ENCODE measurements at places on chromosomes 12 and 14.

DNA sequence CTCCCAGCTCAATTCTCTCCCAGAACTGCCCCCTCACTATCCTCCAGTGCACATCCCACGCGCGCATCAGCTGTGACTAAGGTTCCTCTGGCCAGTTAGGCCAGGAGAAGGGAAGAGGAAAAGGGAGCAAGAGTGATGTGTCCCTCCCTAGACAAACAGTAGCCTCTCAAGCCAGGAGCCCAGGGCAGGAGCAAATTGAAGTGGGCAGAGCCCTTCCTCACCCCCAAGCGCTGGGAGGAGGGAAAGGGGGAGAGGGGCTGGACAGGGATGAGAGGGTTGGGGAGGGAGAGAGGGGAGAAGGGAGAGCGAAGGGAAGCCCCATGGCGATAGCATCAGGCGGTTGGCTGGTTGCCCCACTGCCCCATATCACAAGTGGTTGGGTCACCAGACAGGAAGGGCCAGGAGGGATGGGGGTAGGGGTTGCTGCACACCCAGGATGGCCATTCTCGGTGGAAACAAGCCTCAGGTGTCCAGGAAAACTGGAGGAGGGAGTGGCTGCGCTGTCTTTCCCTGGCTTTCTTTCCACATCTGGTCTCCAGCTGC is 1.1 kb downstream of the CD63 start:
- no peak for DNase-seq

- DNase-seq = no peak
Observed at GRCh38 chr12:71683633-71684032, 2.2 kb upstream of the TMEM19 start.

DNA sequence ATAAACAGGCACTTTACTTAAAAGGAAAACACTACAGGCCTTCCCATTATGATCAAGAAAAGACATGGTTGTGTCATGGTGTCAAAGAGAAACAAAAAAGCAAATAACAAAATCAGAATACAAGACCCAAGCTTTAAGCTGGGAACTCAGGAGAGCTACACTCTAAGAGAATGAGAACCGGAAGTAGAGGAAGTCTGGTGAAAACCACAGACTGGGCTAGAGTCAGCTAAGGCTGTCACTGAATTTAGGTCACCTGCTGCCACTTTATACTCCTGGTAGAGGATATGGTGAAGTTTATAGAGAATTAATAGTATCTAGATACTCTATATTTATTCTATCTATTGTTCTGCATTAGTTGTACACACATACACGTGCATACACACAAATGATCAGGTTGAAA is 971.7 kb downstream of the FLRT2 start:
- DNase-seq = no peak

GRCh38 chr12:6310771-6311610 is 509 bp downstream of the PLEKHG6 start:
- DNase-seq = no peak

DNA sequence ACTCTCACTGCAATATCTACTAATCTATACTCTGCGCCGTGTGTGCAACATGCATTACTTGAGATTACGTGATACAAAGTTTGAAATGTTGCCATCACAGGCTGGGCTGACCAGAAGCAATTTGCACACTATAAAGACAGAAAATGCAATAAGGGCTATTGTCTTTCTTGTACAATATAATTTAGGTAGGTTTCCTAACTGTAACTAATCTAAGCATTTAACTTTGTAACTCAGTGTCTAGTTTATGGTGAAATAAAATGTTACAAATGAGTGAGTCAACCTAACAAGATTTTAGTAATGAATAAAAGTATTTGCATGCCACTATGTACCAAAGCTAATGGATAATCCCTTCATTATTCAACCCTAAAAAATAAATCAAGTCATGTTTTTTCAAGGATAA is 57.8 kb downstream of the LRP6 start:
- no peak for DNase-seq

GRCh38 chr12:101777485-101777884 is 38.2 kb upstream of the SYCP3 start:
- DNase-seq = no peak

DNA sequence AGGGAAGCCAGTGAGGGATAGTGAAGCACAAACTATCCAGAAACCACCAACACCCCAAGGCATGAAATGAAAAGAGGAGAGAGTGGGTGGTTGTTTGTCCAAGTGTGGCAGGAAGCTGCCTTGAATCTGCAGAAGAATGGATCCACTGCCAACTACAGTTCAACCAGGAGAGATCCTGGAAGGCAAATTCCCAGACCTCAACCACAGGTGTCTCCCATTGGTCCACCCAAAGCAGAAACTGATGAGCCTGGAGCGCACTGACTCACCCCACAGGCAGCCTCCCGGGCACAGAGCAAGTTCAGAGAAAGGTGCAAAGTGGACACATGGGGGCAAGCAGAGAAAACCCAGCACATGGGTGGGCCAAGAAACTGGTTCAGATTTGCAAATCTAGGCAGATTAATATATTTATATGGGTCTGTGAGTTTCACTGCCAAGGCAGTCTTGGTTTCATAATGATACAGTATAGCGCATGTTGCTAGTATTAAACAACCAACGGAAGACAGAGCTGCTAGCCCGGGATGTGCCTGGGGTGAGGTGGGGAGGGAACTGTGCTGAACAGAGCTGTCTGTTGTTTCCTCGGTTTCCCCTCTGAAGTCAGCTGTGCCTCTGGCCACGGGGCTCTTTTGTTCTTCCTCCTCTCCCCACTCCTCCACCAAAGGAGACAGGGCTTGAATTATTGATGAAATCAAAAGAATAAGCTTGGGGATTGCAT is 416.2 kb upstream of the CCDC196 start:
- no peak for DNase-seq

GRCh38 chr14:87999277-87999676 is 5.7 kb upstream of the GPR65 start:
- no peak for DNase-seq

GRCh38 chr12:124044809-124045321 is 71.8 kb downstream of the ZNF664 start:
- DNase-seq = no peak

- DNase-seq = no peak
Observed at GRCh38 chr14:84750763-84751554, 779.0 kb upstream of the FLRT2 start.

GRCh38 chr14:100085462-100085861 is 20.2 kb downstream of the EVL start:
- no peak for DNase-seq

- DNase-seq = no peak
Observed at GRCh38 chr14:38929416-38929815, 173.6 kb downstream of the SEC23A start.

GRCh38 chr14:104702673-104703072 is 13.3 kb downstream of the INF2 start:
- DNase-seq = no peak

DNA sequence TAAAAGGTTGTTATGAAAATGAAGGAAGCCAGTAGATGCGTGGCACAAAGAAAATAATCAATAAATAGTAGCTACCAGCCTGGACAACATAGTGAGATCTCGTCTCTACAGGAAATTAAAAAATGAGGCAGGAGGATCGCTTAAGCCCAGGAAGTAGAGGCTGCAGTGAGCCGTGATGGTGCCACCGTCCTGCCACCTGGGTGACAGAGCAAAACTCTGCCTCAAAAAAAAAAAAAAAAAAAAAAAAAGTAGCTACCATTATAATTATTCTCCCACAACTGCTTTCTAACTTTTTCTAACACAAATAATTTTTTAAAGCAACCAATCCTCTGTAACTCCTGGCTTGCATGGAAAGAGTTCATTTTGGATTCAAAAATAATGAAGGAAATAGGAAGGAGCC is 133.0 kb downstream of the NDUFA12 start:
- DNase-seq = no peak

DNA sequence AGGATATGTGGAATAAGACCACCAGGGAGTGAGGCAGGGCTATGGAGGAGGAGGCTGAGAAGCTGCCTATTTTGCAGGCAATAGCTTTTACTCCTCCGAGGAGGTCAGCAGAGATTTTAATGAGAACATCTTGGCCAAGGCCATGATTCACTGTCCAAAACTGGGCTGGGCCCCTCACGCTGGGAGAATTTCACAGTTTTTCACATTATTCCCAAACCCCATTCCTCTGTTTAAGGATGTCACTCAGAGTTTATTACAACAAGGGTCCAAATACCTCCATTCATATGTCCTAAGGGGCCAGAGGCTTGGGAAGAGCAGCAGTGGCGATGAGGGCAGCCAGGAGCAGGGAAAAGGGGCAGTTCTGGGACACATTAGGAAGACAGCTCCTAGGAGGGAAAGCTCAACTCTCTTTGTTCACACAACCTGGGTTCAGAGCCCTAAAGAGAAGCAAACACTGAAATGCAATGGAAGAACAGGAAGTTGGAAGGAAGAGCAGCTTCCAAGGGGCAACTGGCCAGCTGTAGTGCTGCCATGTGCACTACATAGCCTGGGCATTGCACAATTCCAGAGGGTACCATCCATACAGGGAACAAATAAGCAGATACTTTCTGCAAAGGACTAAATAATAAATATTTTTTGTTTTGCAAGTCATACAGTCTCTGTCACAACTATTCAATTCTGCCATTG is 283.2 kb downstream of the NUAK1 start:
- DNase-seq = no peak

GRCh38 chr14:33375786-33376185 is 437.1 kb downstream of the NPAS3 start:
- DNase-seq = no peak

DNA sequence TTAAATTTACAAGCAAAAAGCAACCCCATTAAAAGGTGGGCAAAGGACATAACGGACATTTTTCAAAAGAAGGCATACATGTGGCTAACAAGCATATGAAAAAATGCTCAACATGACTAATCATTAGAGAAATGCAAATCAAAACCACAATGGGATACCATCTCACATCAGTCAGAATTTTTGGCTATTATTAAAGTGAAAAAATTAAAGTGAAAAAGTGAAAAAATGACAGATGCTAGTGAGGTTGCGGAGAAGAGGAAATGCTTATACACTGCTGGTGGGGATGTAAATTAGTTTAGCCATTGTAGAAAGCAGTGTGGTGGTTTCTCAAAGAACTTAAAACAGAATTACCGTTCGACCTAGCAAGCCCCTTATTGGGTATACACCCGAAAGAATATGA is 7.9 kb downstream of the OTOGL start:
- no peak for DNase-seq

DNA sequence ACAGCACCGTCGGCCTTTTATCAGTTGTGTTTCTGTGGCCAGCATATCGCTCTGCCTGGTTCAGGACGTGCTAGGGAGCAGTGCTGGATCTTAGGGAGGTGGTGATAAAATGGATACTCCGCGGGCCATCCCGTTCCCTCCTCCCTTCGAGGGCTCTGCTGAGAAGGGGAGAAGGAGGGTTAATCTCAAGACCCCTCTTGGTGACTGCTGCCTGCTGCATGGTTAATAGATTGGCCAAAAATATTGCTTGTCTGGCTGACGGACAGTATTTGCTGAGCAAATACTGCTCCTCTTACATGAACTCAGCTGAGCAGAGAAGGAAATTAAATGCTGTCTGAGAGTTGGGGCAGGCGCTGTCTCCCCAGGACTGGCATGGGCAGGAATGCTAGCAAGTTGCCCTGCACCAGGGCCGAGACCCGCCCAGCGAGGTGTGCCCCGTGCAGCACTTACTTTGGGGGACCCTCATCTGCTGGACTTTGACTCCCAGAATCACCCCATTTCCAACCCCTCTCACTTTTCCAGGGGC is 1.2 kb downstream of the FBRSL1 start:
- no peak for DNase-seq

GRCh38 chr14:92590941-92591340 is 77.4 kb downstream of the RIN3 start:
- no peak for DNase-seq

DNA sequence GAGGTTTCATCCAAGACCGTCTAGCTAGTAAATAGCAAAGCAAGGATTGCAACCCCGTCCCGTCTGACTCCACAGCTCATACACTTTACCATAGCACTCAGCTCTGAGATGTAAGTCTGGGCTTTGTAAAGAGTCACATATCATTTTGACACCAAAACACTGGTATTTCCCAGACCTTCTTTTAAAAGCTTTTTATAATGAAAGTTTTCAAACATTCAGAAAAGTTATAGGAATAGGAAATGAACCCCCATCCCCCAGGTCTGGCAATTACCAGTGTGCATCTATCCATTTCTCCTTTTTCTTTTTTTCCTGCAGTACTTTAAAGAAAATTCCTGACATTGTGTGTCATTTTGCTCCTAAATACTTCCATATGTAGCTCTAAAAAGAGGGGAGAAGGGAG is 183.6 kb upstream of the CCND2 start:
- no peak for DNase-seq

DNA sequence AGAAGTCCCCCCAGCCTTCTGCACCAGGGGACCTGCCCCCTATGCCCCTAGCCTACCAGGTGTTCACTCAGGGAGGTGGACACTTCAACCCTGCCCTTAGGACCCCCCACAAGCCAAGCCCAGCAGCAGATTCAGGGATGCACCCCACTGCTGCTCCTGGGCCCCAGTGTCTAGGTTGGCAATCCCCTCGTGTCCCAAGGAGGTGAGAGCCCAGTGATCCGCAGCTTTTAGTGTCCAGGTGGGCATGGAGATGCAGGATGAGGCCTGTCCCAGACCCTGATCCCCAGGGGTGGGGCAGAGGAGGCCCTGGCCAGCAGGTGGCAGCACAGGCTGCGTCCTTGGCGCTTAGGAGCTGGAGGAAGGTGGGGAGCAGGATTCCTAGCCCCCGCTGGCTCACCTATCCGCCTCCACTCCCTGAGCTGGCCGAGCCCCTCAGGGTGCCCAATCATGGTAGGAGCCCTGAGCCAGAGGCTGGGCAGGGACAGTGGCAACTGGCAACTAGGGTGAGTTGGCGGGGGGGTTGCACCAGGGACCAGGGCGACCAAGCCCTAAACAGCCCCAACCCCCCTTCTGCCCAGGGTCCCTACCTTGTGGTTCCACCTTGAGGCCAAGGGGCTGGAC is 4.1 kb downstream of the CKB start:
- DNase-seq = peak; percentile 33

DNA sequence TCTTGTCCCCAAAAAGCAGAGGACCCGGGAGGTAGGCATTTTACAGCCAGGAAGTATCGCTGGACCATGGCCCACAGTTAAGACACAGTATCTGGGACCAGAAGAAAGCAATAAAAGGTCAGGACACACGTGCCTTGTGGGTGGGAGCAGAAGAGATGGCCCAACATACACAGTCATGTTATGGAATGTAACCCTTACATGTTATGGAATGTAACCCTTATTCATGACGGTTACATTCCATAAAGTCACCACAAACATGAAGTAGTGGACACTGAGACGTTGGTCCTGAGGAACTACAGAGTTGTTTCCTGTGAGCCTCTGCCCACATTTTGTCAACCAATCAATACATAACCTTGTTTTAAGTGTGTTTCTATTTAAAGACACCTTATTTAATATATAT is 285.6 kb upstream of the FKBP4 start:
- DNase-seq = no peak

GRCh38 chr14:103074729-103075367 is 9.2 kb upstream of the LBHD2 start:
- no peak for DNase-seq

Data from stimulated activated CD8-positive, alpha-beta memory T cell treated with anti-CD3 and anti-CD28 coated beads, Interleukin-2, amount 100 ng/mL, for 1 hour (primary cell).